ENCODE measurements at places on chromosomes 2 and 18.

GRCh38 chr2:11356764-11357163, 12.3 kb upstream of the ROCK2 start:
- DNase-seq = no peak

- peak; percentile 40 for DNase-seq
These were observed 108.3 kb downstream of the ATL2 start for GRCh38 chr2:38268691-38269327.

DNA sequence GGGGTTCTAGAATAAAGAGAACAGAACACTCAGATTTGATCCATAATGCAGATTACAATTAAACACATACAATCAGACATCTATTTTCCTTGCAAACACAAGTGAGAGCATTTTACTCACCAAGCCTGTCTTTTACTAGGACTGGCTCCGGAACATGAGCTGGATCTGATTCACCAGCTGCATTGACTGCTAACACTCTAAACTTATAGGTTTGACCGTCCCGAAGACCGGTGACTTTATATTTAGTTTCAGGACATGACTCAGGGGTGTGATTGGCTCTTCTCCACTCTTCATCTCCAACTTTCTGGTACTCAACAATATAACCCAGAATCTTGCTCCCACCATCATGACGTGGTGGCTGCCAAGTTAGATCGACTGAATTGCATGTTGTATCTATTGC, 112.4 kb downstream of the PLEKHA3 start:
- DNase-seq = no peak

DNA sequence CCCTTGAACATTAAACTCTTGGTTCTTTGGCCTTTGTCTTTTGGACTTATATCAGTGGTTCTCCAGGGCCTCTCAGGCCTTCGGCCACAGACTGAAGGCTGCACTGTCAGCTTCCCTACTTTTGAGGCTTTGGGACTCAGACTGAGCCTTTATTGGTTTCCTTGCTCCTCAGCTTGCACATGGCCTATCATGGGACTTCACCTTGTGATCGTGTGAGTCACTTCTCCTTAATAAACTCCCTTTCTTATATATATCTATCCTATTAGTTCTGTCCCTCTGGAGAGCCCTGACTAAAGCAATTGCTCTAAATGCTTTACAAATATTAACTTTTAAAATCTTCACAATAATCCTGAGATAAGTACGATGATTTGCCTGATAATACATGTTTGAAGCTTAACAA, 353.6 kb upstream of the TRIB2 start:
- no peak for DNase-seq

DNA sequence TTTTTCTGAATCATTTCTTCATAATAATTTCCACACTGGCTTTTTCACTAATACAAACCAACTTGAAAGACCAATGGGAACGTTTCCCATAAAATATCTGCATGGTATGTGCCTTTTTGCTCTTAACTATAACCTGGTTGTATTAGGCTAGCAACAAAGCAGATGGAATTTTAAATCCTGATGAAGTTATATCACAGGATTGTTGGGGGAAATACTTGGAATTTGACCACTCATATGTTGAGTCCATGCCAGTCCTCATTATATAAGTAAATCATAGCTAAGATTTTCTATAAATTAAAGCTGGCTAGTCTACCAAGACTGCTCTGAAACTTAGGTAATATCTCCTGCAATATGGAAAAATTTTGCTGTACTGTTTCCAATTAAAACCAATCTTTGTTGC, 99.5 kb downstream of the TANC1 start:
- no peak for DNase-seq

GRCh38 chr2:112050316-112050715, 4.8 kb upstream of the TMEM87B start:
- DNase-seq = no peak

GRCh38 chr2:200373231-200373630, 66.7 kb downstream of the SPATS2L start:
- no peak for DNase-seq

GRCh38 chr2:110166266-110166665, 38.5 kb downstream of the NPHP1 start:
- no peak for DNase-seq

DNA sequence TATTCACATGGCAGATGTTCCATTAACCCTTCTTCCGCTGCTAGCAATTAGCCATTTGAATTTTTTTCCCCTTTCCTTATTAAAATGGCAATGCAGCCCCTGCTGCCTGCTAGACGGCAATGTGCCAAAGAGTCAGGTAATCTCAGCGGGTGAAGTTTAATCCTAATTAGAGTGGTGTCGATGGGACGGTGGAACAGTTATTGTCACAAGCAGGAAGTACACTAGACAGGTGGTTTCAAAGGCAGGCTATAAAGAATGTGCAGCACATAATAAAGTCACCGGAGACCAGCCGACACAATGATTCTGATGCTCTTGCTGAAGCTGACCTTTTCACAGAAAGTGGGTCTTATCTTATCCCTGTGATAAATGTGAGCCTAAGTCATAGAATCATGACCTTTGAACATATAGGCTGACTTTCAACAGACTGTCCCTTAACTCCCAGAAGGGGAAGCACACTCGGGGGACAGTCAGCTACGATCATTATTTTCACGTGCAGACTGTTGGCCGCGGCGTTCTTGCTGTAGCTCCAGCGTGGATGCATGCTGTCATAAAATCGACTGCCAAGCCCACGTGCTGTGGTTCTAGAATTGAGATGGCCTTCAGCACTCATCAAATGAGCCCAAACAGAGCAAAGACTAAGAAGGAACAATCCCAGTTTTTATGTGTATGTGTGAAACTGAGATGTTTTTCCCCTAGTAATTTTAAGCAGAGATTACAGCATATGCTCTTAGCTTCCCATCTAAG, 926.2 kb upstream of the SOX11 start:
- DNase-seq = no peak

DNA sequence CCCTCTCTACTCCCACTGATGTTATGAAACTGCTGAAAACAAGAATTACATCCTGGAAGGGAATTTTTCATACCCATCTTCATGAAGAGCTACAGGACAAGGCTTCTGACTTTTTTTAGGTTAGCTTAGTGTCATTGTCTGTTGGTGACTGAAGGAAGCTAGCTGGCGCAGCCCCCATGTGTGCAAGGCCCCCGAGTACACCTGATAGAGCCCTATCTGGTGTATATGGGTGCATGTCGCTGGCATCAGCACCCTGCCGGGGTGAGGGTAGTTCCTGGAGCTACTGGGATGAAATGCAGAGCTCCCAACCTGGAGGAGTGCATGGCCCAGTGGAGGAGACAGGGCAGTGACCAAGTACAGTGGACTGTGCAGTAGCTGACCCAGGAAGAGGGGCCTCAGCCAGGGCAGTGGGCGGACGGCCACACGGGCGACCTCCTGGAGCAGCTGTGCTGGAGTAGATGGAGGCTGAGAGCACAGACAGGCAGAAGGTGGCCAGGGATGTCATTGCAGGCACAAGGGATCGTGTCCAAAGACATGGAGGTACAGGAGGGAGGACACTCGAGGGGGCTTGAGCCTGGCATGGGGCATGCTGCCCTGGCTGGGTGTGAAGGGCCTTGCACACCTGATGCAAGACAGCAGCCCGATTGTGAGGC, 12.1 kb downstream of the IMPA2 start:
- DNase-seq = no peak

- DNase-seq = peak; percentile 33
These were observed 659 bp downstream of the FAM210A start for GRCh38 chr18:13725566-13726231.

DNA sequence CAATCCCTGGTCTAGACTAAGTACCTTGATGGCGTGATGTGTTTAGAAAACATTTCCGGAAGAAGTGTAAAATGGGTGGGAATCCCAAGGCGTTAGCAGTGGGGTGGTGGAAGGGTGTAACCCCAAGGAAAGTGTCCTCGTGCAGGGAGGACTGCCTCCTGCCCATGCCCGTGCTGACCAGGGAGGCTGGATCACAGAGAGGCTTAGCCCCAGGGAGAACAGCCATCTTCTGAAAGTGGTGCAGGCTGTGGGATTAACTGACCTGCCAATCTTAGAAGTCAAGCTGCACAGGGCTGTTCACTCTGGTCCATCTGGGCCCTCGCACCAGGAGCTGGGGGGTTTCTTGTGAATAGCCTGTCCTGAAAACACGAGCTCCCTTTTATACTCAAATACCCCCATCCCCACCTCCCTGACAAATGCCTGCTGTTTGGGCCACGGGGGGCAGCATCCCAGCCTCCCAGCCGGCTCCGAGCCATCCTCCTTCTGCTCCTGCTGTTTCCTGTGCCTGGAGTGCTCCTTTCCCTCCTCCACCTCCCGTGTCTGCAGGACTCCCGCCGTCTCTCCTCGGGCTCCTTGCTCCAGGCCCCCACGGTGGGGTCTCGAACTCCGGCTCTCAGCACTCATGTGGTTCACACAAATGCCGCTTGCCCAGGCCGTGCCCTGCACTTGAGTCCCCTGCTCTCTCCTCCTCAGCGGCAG, 52.1 kb upstream of the PXDN start:
- no peak for DNase-seq

DNA sequence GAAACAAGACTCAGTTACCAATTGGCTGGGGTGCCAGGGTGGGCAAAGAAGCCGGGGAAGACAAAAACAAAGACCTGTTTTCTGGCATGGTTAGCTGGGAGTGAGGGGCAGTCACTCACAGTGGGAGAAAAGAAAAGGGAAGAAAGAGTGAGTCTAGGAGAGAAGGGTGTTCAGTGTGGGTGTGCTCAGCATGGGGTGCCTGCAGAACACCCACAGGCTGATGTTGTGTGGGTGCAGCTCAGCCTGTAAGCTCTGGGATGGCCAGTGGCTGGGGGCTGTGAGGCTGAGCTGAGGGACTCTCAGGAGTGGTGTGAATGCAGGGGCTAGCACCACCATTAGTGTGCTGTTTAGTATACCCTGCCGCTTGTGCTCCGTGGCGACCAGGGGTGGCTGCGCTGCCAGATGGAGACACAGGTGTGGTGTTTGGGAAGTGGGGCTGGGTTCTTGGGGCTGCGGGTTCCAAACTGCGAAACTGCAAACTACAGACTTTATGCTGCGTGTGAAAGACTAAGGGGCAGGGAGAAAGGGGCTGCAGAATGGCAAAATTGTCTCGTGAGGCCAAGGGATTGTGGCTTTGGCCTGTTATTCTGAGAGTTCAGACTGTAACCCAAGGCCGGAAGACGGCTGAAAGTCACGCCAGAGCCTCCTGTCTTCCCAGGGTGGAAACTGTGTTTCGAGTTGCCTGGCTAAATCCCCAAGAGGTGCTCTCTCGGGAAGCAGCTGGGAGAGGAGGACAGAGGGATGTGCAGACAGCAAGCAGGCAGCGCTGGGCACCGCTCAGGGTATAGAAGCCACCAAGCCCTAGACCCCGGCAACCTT, 156.3 kb downstream of the TTC32 start:
- no peak for DNase-seq

DNA sequence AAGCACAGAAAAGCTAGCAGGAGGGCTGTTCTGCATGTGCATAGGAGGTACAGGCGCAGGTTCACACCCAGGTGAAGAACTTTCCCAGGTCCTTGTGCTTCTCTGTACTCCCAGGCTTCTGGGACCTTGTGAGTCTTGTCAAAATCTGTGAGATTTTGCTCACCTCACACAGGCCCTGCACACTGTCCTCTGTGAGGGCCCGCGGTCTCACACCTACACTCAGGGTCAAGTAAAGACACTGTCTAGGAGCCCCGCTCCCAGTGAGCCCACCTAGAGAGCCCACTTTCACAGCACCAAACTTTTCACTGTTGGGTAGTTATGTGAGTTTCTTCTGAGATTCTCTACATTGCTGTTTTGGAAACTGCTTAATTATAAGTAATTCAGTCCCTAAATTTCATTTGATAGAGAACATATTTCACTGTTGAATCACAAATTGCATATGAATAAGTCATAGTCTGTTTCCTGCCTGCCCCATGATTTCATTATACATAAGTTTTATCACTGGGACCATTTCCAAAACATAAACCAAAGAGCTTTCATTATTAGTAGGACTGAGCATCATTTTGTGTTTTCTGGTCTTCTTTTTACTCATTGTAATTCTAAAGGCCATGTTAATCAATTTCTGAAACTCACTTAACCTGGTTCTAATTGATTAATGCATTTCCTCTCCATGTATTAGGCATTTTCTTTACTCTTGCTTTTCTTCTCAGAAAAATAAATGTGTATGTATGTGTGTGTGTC, 234.2 kb upstream of the SPOPL start:
- DNase-seq = peak; percentile 33

GRCh38 chr2:48940606-48941005, 185.1 kb upstream of the LHCGR start:
- DNase-seq = no peak

DNA sequence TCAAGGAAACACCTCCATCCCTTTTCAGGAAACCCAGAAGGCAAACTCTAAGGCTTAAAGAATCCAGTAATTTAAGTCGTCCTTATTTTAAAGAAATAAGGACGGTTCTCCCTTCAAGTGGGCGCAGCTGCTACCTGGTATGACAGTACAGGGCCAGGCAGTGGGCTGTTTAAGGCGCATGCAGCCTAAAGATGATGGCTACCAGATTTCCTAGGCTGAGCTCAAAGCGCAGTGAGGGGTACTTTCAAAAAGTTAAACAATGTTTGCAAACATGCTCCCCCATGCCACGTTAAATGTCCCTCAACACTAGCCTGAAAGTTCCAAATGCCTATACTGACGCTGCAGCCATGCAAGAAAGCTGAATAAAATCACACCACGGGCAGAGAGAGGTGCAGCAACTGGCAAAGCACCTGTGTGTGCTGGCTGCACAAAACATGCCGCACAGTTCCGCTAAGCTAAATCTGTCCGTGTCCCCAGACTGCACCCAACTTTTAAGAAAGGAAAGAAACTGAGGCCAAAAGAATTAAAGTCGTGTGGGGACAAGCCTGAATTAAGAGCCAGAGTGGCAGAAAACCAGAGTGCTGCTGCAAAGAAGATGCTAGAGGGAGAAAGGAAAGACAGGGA, 583 bp downstream of the HIBCH start:
- no peak for DNase-seq

DNA sequence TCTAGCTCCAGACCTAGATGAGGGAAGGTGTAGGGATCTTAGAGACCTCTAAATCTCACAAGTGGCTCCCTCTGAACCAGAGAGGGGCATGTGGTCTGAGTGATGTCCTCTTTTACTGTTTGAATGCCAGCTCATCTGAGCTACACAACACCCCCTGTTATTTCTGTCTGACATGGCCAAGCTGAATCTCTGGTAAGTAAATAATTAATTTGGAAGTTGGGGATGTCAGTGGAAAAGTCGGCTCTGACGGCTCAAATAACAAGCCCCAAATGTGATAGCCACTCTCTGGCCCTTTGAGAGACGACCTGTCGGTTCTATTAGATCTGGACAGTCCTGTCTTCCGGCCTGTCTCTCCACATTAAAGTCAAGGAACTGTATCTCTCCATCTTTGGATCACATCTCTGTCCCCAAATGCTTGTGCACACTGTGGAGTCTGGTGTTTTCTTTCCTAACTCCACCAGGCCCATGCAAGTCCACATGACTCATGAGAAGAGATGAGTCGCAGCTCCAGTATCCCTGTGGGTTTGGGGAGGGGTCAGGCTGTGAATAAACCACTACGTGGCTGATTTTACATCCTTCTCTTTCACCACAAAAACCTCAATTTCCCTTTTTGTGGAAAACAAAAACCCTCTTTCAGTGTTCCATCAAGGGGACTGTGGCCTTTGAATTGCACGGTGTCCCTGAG, 52.5 kb downstream of the SETBP1 start:
- peak; percentile 81 for DNase-seq

All from AG08396 (cell line).